H9 (cell line): ENCODE measurements at places on chromosomes 2 and 18. TPM values are rescaled to one million over a fixed set of nuclear protein-coding genes. Genes with fewer than 3 reads are reported as not detected.

DNA sequence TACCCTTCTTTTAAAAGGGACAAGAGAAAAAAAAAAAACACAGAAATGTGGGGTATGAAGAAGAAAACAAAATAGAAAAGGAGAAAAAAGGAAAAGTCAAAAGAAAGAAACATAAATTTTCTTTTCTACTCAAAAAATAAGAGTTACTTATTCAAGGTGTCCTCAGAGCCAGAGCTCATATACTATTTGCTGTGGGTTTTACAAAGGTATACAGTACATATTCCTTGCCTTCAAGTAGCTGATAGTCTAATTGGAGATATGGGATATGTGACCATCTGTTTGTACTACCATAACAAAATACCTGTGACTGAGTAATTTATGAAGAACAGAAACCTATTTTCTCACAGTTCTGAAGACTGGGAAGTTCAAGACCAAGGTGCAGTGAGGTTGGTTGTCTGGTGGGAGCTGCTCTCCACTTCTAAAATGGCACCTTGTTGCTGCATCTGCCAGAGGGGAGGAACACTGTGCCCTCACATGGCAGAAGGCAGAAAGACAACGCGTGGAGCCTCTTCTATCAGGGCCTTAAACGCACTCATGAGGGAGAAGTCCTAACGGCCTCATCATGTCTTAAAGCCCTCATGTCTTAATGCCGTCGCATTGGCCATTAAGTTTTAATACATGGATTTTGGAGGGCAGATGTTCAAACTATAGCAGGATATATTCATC, 33.9 kb downstream of the NBAS start:
- H3K4me1 ChIP-seq = no peaks in the 10 kb centered on the region
- peak; percentile 52 for DNase-seq
- H3K36me3 ChIP-seq = no peaks in the 10 kb centered on the region
- H3K27ac ChIP-seq = no peak overlapping the region
- H3K27me3 ChIP-seq = no peaks in the 10 kb centered on the region

DNA sequence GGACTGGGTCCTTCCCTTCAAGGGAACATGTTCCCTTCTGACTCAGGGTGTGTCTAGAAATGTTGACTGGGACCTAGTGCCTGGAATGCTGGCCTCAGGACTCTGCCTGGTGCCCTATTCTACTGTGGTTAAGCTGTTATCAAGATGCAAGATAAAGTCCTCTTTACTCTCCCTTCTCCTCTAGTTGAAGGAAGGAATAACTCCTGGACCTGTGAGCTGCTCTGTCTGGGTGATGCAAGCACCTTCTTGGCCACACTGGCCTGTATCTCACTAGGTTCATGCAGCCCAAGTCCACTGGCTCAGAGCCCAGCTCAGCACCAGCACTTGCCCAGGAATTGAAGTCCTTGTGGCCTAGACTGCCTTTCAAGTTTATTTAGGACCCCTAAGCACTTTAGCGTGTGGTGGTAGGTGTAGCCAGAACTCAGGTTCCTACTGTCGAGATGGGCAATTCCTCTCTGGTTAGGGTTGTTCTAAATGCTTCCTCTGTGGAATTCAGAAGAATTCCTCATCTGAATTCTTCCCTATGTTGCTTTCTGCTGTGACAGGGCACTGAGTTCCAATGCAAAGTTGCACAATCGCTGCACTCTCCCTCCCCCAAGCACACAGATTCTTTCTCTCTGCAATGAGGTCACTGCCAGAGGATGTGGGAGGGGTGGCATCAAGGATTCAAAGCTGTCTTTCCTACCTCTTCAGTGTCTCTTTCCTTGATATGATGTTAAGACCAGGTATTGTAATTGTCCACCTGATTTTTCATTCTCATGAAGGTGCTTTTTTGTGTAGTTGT, 54.7 kb downstream of the VWC2L start:
- no peak for DNase-seq
- H3K27me3 ChIP-seq = no peaks in the 10 kb centered on the region
- H3K4me3 ChIP-seq = no peak overlapping the region
- no peak overlapping the region for H3K27ac ChIP-seq

DNA sequence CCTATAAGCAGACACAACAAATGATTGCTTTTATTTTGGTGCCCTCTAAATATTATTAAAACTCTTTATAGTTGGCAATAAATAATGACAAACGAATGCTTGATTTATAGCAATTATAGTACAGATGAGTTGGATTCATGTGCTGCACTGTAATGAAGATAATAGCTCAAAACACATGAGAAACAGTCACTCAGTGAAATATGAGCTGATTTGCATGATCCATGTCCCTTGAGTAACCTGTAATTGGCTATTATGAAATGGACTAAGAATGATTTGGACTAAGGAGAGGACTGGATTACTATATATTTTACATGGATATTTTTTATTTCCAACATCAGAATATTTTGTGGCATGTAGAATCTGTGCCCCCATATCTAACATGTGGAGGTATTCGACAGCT, 365.6 kb upstream of the UBE2E3 start:
- H3K4me1 ChIP-seq = no peaks in the 10 kb centered on the region
- H3K36me3 ChIP-seq = no peaks in the 10 kb centered on the region
- no peak overlapping the region for H3K27ac ChIP-seq
- H3K27me3 ChIP-seq = no peaks in the 10 kb centered on the region
- no peak for DNase-seq

GRCh38 chr2:108215794-108216211, 24.0 kb upstream of the SULT1C3 start:
- no peak overlapping the region for H3K27ac ChIP-seq
- no peak overlapping the region for H3K4me3 ChIP-seq
- 0 out of 2 replicates have a peak, but pooled peaks cover 4% of the 10 kb centered on the region for H3K36me3 ChIP-seq
- H3K27me3 ChIP-seq = no peaks in the 10 kb centered on the region
- DNase-seq = peak; percentile 38
- H3K4me1 ChIP-seq = no peaks in the 10 kb centered on the region

DNA sequence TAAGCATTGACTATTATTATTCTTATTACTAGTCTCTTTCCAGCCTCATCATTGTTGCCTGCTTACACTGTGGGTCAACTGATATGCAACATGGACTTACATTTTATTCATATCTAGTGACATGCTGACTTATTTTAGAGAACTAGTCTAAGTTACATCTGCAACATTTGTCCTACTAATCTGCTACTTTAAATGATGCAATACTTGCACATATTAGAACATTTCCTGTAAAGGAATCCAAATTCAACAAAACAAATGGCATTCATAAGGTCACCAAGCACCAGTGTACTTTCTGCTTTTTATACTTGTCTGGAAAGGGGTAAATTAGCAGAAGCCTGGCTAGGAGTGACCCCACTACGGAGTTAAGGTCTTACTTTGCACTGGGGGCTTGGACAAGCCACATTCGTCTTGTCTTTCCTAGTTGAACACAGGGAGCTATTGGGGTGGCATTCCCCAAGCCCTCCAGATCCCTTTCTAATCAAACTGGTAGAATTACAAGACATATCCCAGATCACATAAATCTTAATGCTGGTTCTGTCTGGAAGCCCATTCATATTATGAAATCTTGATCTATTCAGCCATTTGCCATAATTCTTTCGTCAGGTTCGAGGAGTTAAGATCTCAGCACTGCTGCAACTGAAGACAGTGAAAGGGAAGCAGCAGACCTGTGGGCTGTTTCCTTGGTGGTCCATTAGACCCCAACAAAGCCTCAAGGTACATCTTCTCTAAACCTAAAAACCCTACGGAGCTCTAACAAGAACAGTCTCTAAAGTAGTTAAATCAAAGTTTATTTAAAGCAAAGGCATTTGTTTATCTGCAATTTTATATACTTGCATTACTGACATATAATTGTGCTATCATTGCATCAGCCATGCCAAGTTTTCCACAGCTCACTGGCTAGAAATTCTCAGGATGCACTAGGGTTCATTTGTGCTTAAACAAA, 49.9 kb upstream of the RTN4 start:
- H3K27ac ChIP-seq = no peak overlapping the region
- no peak for DNase-seq
- H3K4me1 ChIP-seq = no peaks in the 10 kb centered on the region; the same call in 1 of the 2 replicates
- no peaks in the 10 kb centered on the region for H3K27me3 ChIP-seq
- H3K36me3 ChIP-seq = no peaks in the 10 kb centered on the region

PKDCC gene
- 134 and 135 TPM in 2 replicates for total RNA-seq

CIB4 gene
- total RNA-seq = not detected in 2 replicates

GRCh38 chr2:3481736-3482362, 37.5 kb downstream of the ADI1 start:
- DNase-seq = no peak
- H3K27ac ChIP-seq = no peak overlapping the region
- H3K27me3 ChIP-seq = no peaks in the 10 kb centered on the region
- H3K4me3 ChIP-seq = no peak overlapping the region
- H3K4me1 ChIP-seq = no peaks in the 10 kb centered on the region

- no peaks in the 10 kb centered on the region for H3K27me3 ChIP-seq
- H3K36me3 ChIP-seq = peaks cover 24% of the 10 kb centered on the region
- H3K4me3 ChIP-seq = peak overlapping the region; percentile 99
Measured at GRCh38 chr2:202911203-202911511, 316 bp downstream of the WDR12 start.

AGXT gene
- total RNA-seq = not detected in 2 replicates

DNA sequence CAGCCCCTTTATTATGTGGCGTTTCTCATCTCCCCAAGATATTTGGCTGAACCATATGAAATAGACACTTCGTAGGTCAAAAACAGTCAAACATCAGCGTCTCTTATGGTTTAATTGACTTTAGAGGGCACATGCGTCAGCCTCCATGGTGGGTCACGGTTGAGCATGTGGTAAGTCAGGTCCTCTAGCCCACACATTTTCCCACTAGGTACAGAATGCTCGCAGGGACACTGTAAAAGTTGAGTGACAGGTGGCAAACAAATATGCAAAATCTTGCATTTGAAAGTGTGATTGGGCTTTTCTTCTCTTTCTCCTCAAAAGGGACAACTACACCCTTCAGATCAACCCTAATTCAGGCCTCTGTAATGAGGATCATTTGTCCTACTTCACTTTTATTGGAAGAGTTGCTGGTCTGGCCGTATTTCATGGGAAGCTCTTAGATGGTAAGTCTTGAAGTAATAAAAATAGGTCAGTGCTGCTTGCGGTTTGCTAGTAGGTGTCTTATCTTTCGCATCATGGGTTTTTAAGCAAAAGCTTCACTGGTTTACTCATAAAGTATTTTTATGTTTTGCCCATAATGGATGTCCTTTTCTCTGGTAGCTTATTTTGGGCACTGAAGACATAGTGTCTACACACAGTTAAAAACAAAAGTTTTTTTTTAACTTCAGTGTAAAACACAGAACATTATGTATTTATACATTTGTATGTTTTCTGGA, 261.3 kb downstream of the ALPK2 start:
- peaks cover 18% of the 10 kb centered on the region; the same call in 2 of the 3 replicates for H3K36me3 ChIP-seq
- H3K4me1 ChIP-seq = no peaks in the 10 kb centered on the region
- H3K4me3 ChIP-seq = no peak overlapping the region
- no peak for DNase-seq
- H3K27ac ChIP-seq = no peak overlapping the region
- no peaks in the 10 kb centered on the region for H3K27me3 ChIP-seq

GRCh38 chr2:191968120-191968519, 121.2 kb upstream of the CAVIN2 start:
- H3K27me3 ChIP-seq = no peaks in the 10 kb centered on the region
- no peak overlapping the region for H3K27ac ChIP-seq
- no peak overlapping the region for H3K4me3 ChIP-seq

DNA sequence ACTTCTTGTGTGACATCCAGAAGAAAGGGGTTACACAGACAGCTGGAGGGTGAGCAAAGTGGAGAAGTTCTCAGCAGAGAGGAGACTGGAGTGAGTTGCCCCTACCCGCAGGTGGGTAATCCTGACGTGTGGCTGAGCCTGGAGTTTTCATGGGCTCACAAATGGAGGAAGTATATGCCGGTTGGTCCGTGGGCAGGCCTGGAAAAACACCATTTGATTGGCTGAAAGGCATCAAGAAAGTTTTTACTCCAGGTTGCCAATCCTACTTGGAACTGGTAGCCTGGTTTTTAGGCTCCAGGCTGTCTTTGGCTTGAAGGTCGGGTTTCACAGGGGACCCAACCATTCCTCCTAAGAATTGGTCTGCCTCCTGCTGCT, 1177.4 kb upstream of the LRRTM1 start:
- no peaks in the 10 kb centered on the region for H3K4me1 ChIP-seq
- no peaks in the 10 kb centered on the region for H3K27me3 ChIP-seq
- no peak overlapping the region for H3K4me3 ChIP-seq
- DNase-seq = no peak
- H3K36me3 ChIP-seq = no peaks in the 10 kb centered on the region
- H3K27ac ChIP-seq = no peak overlapping the region
